Fibroblast of villous mesenchyme (primary cell): ENCODE measurements at places on chromosomes 7 and 10.

GRCh38 chr10:10397906-10398305, 619.8 kb upstream of the CELF2 start:
- DNase-seq = no peak

DNA sequence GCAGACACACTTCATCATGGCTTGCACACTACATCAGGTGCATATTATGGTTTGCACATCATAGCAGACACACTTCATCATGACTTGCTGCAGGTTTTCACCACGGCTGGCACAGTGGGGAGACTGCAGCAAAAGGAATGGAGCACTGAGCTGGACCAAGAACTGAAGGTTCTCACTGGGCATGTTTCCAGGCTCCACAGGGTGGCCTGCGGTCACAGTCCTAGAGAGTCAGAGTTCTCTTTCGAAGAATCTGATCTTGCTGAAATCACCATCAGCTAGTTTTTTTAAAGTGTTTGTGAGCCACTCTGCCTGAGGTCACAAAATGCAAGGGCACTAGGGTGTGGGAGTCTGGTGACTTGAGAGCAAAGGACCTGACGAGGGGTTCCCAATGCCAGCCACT, 140.4 kb upstream of the NPY start:
- DNase-seq = no peak

DNA sequence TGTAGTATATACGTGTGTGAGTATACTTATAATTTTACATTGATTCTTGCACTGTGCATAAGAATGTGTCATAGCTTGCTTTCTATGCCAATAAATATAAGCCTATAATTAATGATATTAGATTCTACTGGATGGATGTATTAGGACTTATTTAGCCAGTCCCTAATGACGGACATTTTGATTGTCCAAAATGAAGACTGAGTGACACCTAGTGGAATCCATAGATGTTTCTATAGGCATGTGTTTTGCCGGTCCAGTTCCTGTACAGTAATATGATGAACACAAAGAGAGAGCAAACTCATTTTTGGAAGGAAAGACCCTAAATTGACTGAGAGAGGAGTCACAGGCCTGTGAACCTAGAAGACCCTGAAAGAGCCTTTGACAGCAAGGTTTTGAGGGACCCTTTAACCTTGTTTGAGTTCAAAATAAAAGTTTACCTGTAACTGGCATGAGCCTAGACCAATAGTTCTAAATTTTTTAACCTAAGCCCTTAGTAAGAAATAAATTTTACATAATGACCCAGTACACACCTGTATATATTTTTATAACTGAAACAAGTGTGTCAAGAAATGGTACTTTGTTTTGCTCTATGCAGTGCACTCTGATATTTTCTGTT, 42.4 kb upstream of the AGBL3 start:
- no peak for DNase-seq

- peak; percentile 28 for DNase-seq
These were observed 13.4 kb downstream of the P4HA1 start for GRCh38 chr10:73083221-73083620.

- no peak for DNase-seq
These were observed 137.7 kb downstream of the ZMIZ1 start for GRCh38 chr10:79206300-79207095.

DNA sequence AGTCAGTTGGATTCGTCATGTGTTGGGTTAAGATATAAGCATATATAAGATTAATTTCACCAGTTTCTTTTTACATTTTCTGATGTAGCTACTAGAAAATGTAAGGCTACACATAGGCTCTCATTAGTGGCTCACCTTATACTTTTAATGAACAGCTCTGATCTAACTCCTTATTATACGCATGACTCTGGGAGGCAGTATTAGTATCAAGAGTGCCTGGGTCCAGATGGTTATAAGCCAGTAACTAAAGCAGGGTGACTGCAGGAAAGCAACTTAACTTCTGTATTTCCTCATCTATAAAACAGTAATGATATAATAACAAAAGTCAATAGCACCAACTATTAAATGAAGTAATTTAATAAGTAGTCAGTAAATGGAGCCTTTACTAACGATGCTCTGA, 1.4 kb upstream of the ELMO1 start:
- DNase-seq = no peak

DNA sequence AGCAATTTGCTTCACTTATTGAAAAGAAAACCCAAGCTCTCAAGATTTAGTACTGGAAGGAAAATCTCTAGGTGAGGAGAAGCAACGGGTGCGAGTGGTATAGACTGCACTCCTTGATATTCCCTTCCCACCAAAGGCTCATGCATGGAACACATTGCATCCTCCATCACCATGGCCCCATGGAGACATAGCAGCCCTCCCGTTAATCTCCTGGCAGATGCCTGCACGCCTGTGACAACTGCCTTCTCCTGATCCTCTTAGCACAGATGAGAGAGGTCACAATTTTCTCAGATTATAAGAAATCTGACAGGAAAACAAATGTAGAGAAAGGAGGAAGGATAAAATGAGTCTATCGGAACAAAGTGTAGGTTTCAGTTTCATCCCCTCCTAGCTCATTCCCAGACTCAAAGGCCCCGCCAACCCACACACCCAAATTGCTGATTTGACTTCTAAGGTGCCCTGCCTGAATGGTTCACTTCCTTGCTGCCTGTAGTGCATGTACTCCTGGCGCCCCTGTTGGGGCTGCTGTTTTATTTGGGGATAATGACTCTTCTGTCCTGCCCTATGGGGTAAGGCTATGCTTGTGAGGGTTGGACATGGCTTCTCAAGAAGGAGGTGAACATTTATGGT, 50.0 kb downstream of the PLXNA4 start:
- no peak for DNase-seq

DNA sequence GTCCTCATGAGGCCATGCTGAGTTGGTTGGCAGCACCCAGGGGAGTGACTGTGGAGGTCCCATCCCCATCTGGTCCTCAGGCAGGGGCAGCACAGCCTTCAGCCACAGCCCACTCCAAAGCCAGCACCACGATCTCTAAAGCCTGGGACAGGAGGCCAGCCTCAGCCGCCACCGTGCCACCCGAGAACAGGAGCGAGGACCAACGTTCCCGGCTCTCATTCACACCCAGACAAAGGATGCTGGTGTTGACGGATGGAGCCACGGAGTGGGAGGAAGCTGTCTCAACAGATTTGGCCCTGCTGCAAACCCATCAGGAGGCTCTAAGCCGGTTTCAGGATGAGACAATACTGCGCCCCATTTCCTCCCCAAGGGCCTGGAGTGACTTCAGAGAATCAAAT, 42.7 kb upstream of the PPP2R2D start:
- DNase-seq = no peak

GRCh38 chr7:134101716-134102115, 25.4 kb upstream of the LRGUK start:
- no peak for DNase-seq

GRCh38 chr10:29634105-29634504, 666 bp downstream of the SVIL start:
- no peak for DNase-seq

GRCh38 chr7:149569025-149569725, 71.6 kb upstream of the ZNF746 start:
- peak; percentile 31 for DNase-seq

DNA sequence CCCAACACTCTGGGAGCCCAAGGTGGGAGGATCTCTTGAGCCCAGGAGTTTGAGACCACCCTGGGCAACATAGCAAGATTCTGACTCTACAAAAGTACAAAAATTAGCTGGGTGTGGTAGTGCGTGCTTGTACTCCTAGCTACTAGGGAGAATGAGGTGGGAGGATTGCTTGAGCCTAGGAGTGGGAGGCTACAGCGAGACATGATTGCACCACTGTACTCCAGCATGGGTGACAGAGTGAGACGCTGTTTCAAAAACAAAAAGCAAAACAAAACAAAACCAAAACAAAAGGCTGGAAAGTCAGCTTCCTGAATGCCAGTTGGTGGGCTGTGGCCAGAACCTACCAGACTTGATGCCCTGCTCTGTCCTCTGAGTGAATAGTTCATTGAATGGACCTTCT, 242.8 kb downstream of the PHTF2 start:
- peak; percentile 20 for DNase-seq

DNA sequence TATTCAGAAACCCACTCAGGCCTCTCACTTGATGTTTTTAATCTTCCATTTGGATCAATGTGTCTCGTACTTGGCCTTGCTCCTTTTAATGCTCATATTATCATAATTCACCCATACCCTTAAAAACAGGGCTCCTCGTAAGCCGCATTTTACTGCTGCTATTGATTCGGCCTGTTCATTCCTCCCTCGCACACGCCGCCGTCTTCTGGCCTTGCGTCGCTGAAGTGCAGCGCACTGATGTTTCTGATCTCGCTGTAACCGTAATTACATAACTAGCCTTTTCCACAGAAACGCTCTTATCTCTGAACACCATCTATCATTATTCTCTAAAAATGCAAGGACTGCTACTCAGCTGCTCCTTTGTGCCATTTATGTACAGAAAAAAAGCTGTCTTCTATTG, 544.5 kb upstream of the FOXK1 start:
- no peak for DNase-seq

GRCh38 chr10:128855618-128856428, 611.2 kb upstream of the MGMT start:
- DNase-seq = no peak

GRCh38 chr7:102463841-102464576, 654 bp downstream of the ALKBH4 start:
- peak; percentile 6 for DNase-seq

DNA sequence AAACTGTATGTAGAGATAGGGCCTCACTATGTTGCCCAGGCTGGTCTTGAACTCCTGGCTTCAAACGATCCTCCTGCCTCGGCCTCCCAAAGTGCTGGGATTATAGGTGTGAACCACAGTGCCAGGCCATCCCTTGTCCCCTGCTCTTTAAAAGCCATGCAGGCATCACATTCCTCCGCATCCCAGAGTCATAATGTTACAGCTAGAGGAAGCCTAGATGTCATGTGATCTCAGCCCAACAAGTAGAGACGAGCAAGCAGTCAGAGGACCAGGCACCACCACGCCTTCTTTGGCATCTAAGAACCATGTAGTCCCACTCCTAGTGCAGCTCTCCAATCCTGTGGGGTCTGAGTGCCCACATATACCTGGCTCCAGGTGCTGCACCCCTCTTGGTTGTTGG, 13.1 kb downstream of the PODXL start:
- no peak for DNase-seq

GRCh38 chr7:6290319-6290741, 17.9 kb upstream of the CYTH3 start:
- no peak for DNase-seq

DNA sequence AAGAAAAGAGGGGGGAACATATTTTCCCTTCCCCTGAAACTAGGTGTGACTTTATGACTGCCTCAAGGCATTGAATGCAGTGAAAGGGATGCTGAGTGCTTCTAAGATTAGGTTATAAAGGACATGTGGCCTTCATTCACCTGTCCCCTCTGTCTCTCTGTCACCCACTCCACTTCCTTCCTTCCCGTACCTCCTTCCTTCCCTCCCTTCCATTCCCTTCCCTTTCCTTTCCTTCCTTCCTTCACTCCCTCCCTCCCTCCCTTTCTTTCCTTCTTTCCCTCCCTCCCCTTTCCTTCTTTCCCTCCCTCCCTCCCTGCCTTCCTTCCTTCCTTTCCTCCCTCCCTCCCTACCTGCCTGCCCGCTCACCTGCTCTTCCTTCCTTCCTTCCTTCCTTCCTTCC, 4.5 kb upstream of the ZKSCAN1 start:
- DNase-seq = no peak

DNA sequence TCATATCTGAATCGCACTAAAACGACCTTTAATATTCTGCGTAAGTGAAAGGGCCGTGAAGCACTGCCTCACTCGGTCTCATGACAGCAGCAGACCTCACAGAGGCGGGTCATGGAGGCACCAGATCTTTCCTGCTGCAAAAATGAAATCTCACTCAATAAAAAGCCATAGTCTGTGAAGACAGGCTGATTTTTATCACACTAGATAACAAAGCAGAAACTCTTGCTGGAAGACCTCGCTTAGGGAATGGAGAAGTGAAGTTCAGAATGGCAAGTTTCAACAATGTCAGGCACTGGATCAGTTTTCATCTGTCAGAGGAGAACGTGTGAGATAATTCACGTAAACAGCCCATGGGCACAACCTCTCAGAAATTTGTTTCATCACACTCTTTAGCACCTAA, 8.0 kb downstream of the SEPHS1 start:
- DNase-seq = peak; percentile 7

- no peak for DNase-seq
These were observed 89.3 kb upstream of the PITRM1 start for GRCh38 chr10:3261921-3262320.

GRCh38 chr7:129308047-129308446, 83.2 kb downstream of the AHCYL2 start:
- peak; percentile 9 for DNase-seq

- DNase-seq = peak; percentile 73
These were observed 55.5 kb downstream of the SYPL1 start for GRCh38 chr7:106056513-106057203.

DNA sequence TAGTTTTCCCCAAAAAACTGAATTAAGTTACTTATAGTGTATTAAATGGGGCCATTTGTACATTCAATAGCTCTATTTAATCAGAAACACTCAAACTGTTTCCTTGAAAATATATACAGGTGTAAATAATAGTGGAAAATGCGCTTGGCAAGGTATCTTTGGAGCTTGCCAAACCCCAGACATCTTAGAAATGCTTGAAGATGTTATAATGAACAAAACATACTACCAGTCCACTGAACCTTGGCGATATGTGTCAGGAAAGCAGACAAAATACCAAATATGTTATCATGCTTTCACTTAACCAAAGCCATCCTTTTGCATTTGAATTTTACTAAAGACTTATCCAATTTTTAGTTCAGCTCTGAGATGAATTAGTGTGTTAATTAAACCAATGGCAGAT, 352.7 kb upstream of the SEMA3A start:
- DNase-seq = no peak

- DNase-seq = no peak
These were observed 119.1 kb downstream of the HIP1 start for GRCh38 chr7:75619636-75620035.

DNA sequence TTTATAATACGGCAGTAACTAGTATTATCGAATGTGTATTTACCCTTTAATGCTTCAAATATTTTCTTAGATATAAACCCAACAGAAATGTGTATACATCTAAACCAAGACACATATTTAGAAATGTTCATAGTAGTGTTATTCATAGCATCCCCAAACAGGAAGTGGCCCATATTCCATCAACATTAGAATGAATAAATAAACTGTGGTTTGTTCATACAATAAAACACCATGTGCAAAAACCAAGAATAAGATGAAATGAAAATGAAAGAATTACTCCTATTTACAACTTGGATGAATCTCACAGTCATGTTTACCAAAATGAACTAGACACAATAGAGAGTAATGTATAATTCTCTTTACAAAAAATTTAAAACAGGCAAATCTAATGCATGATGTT, 9.2 kb upstream of the CAV2 start:
- peak; percentile 37 for DNase-seq

DNA sequence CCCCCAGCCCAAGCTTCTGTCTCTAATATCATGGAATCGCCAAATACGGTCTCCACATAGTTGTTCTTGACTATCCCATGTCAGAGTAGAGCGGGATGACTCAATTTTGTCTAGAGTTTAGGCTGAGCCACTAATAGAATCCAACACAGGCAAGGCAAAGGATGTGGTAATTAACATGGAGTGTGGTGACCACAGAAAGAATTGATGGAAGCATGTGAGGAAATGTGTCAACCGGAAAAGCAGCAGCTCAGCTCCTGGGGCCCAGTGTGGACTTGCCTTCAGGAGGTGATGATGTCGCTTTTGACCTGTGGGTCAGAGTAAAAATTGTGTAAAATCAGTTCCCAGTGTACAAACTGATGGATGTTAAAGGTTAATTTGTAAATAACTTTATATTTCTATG, 139.3 kb upstream of the KLF6 start:
- DNase-seq = peak; percentile 84

GRCh38 chr7:40836218-40836617, 701.4 kb downstream of the SUGCT start:
- no peak for DNase-seq
